Activated CD4-positive, alpha-beta T cell treated with anti-CD3 and anti-CD28 coated beads for 24 hours (primary cell): ENCODE measurements at places on chromosomes 5 and 9.

GRCh38 chr9:136820971-136821825 is 13.4 kb downstream of the RABL6 start:
- no peak for DNase-seq

- no peak for DNase-seq
Observed at GRCh38 chr9:91515074-91515687, 91.5 kb upstream of the NFIL3 start.

GRCh38 chr5:69492923-69493395 is 369 bp downstream of the OCLN start:
- DNase-seq: peak; percentile 4

- no peak for DNase-seq
Observed at GRCh38 chr9:79610791-79611614, 39.2 kb downstream of the TLE4 start.

DNA sequence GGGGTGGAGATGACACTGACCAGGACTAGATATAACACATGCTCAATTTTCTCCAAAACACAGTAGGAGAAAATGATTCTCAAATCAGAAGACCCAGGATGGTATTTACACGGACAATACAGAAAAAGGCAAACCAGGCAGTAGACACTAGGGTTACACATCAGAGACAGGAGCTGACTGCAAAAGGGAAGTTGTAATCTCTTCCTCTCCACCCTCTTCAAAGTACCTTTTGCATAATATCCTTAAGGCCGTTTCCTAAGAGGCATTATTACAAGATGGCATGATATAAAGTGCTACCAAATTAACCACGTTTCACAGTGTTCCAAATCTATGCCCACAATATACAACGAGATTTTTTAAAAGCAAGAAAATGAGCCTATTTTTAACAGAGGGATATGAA is 39.2 kb downstream of the YIPF5 start:
- DNase-seq: no peak
